ENCODE measurements at places on chromosomes 16 and 17.
A peak's percentile ranks its signal among the peaks of the same experiment; 100 is the strongest.

- no peak for DNase-seq
These were observed 12.6 kb upstream of the CEP20 start for GRCh38 chr16:15900901-15901500.

- no peak for DNase-seq
These were observed 4.3 kb downstream of the GID4 start for GRCh38 chr17:18043491-18043890.

GRCh38 chr16:9802160-9802559 lies 380.1 kb downstream of the GRIN2A start:
- DNase-seq = no peak

- DNase-seq = no peak
These were observed 8.5 kb downstream of the UBN1 start for GRCh38 chr16:4855804-4856203.

DNA sequence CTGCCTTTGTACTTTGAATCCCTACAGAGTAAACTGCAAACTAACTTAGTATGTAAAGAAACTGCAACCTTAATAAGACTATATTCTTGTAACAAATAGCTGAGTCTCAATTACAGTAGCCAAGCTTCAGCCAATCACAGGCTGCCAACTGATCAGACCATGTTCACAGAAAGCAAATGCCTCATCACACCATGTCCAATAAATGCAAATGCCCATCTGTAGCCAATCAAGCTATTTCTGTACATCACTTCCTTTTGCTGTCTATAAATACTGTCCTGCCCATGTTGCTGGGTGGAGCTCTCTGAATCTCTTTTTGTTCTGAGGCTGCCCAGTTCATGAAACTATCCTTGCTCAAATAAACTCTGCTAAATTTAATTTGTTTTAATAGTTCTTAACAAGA lies 531.7 kb upstream of the TOM1L1 start:
- DNase-seq = no peak

GRCh38 chr17:83195330-83196023 lies 116.1 kb downstream of the METRNL start:
- DNase-seq = no peak

- no peak for DNase-seq
These were observed 40.0 kb upstream of the CCL1 start for GRCh38 chr17:34403006-34403405.

GRCh38 chr17:68562736-68563135 lies 38.4 kb downstream of the FAM20A start:
- no peak for DNase-seq

GRCh38 chr17:58640202-58640601 lies 51.6 kb downstream of the TEX14 start:
- no peak for DNase-seq

DNA sequence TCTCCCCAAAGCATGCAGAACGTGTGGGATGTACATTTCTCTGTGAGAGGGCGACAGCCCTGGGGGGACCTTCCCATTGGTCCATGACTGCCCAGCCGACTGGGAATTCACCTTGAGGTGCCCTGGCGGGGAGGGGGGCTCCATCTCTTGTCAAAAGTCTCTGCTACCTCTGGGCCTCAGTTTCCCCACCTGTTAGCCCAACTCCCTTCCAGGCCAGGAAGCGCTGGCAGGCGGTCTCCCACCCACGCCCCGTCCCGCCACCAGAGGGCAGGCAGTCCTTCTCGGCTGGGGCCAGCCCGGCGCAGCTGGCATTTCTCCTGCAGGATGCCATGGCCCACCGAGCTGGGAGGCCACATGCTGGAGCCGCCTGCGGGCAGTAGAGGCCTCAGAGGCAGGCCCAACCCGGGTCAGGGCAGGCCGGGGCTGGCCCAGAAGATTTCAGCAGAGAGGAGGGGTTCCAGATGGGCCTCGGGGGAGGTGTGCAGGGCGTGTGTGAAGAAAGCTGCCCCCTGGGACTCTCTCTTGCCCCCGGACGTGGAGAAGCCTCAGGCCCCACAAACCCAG lies 16.6 kb downstream of the CD7 start:
- DNase-seq = no peak

DNA sequence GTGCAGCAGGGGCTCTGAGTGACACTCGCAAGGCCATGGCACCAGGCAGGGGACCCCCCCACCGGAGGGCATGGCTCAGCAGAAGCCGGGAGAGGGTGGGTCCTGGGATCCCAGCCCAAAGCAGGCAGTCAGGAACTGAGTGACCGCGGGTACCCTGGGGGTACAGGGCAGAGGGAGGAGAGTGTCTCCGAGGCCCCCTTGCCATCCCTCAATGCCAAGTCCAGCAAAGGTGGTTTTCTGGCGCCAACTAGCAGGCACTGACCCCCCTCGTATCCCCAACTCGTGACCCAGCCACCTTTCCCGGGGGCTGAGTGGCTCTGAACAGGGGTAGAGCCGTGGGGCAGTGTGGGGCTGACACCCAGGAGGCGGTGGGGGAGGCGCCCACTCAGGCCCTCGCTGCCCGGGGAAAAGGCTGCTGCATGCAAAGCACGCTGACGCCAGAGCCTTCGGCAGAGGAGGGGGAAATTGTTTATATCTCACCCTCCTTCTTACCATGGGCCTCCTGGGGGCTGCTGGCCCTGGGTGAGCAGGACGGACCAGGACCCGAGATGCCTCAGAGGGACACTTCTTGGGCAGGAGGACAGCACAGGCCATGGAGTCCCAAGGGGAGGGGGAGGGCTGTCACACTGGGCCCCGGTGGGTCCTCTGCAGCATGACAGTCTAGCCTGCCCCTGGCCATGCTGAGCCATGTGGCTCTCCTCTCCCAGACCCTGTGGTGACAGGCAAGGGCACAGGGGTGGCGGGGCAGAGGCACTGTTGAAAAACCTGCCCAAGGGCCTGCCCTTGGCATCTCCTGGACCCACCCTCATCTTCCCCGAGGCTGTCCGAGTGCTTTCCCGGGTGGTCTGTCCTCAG lies 14.6 kb upstream of the ENPP7 start:
- no peak for DNase-seq

DNA sequence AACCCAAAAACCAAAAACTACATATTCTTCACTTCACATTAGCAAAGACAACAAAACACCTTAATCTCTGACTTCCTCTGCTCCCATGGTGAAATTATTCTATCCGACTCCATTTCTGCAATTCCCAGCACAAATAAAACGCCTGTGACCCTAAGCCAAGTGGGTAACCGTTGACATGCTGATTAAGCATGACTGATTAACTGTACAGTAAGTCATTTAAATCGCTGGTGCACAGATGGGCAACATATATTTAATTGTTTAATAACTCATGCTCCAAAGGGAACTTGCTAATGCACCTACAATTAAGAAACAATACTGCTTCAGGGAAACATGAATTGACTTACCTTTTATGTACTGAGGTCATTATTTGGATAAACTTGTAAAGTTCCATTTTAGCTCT lies 436.7 kb downstream of the KIF2B start:
- DNase-seq = no peak

DNA sequence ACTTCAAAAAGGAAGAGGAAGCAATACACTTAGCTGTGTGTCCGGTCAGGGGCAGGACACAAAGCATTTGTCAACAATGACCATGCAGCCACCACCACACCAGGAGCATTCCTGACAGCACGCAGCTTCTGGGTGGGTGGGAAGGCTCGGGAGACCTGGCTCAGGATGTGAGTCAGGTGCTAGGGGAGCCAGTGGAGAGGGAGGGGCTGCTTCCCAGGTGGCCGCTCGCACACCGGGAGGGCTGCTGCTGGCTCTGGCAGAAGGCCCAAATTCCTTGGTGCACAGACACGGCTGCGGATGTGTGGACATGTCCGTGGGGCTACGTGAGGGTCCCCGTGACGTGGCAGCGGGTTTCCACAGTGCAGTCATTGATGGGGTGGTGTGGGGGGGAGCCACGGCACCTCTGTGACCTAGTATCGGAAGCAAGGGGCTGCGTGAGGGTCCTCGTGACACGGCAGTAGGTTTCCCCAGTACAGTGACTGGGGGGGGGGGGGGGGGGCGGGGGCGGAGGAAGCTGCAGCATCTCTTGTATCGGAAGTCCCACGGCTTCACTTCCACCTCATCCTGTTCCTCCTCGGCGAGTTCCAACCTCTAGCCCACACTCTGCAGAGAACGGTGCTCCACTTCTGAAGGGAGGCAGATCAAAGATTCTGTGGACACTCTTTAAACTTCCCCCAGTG lies 112.8 kb downstream of the ZNF778 start:
- DNase-seq = no peak

DNA sequence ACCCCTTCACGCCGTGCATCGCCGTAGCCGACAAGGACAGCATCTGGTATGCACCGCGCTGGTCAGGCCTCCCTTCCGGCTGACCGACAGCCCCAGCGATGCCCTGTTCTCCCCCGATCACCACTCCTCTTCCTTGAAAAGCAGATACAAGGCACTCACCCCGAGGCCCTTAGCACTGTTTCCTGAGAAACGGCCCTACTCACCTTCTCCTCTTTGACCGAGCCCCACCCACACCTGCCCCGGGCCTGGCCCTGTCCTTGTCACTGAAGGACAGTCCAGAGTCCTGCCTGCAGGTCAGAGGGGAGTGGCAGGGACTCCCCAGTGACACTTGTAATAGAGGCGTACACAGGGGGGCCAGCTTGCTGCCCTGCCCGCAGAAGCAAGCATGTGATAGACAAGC lies 45.9 kb upstream of the CHMP6 start:
- no peak for DNase-seq

DNA sequence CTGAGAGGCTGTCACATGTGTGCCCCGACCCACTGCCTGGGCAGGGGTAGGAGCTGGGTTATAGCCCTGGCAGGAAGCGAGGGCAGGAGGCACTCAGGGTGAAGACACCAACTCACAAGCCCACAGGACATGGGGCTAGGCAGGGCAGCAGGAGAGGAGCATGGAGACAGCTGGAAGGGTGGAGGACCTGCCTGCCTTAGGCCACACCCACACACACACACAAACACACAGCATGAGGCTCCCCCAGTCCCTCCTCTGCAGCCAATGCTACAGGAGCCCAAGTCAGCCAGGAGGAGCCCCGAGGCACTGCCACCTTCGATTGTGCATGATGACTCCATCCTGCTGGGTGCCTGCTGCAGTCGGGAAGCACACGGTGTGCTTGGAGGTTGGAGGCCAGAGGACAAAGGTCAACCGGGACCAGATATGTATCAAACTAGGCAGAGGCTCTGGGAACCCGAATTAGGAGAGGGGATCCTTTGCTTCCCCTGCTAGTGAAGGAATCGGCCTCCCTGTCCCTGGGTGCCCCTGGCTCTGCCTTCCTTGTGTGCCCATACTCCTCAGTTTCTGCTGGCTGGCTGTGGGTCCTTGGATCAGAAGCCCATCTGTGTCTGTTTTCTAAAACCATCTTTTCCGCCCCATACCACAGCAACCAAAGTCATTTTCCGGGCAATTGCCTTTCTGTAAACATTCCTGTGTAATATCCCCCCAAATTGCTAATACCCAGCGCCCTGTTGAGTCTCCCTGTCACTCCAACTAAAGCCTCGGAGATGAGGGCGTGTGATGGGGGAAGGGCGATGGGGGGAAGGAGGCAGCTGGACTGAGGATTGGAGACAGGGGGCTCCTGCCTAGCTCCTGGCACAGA lies 20.5 kb downstream of the SRCIN1 start:
- DNase-seq = no peak

DNA sequence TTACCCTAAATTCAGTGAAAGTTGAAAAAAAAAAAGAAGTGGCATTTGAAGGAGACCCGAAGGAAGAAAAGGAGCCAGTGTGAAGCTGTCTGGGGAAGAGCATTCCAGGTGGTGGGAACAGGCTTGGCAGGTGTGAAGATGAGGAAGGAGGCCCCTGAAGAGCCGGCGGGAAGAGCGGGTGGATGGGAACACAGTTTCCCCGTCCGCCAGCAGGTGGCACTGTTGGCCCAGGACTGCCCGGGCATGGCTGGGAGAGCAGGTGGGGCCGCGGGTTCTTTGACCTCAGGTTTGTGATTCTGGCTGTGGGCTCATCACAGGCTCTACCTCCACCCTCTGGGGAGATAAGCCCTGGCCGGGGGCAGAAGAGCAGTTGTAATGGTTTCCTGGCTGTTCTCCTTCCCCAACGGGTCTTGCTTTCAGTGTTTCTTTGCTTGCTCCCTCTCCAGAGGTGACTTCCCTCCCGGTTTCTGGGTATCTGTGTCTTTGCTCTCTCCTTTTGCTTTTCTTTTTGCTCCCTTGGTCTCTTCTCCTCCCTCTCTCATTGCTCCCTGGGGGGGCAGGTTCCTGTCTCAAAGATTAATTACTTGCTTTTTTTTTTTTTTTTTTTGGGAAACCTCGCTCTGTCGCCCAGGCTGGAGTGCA lies 32.3 kb downstream of the RAP1GAP2 start:
- peak; percentile 9 for DNase-seq

GRCh38 chr16:71441348-71442050 lies 355 bp downstream of the TLE7 start:
- no peak for DNase-seq

DNA sequence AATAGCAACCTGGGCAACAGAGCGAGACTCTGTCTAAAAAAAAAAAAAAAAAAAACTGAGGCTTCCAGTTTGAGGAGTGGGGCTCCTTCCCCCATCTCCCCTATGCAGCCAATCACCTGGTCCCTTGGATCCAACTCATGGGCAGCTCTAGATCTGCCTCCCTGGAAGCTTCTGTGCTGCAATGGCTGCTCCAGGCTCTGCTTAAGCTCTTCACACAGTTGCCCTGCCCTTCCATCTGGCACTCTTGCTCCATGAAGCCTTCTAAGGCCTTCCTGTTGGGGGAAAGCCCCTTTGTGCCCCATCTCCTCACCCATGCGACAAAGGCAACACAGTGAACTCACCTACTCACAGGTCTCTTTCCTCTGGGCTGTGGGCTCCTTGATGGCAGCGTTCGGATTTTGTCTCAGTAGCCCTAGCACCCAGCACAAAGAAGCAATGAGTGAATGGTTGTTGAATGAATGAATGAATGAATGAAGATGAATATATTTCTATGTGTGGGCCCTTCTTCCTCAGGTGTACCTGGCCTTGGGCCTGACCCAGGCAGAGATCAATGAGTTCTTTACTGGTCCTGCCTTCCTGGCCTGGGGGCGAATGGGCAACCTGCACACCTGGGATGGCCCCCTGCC lies 1.9 kb downstream of the NAGLU start:
- DNase-seq = no peak

DNA sequence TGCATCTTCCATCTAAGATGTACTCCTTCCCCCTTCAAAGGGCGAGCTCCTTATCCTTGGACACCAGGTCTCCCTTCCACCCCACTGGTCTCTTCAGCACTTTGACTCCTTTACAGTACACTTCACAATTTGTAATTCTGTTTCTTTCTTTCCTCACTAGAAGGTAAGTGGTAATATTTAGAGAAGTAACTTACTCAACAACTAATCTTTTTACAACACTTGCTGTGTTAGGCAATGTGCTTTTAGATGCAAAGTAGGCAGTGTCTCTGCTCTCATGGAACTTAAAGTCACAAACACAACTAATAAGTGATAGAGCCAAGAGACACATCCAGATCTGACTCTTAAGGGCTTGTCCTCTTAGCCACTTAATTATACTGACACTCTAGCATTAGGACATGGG lies 6.4 kb downstream of the SIAH1 start:
- DNase-seq = no peak

DNA sequence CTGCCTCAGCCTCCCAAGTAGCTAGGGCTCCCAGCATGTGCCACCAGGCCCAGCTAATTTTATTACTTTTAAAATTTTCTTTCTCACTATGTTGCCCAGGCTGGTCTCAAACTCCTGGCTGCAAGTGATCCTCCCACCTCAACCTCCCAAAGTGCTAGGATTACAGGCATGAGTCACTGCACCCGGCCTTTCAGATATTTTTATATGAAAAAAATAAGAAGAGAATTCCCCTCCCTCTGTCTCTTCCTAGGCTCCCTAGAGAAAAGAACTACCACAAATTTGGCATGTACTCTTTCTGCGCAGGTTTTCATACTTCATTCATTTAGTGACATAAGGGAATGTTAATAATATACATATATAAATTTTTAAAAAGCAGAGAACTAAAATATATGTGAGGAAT lies 21.7 kb upstream of the SMURF2 start:
- DNase-seq = no peak

Data from GM04504 (cell line).